ENCODE measurements at places on chromosomes 2 and 18.

DNA sequence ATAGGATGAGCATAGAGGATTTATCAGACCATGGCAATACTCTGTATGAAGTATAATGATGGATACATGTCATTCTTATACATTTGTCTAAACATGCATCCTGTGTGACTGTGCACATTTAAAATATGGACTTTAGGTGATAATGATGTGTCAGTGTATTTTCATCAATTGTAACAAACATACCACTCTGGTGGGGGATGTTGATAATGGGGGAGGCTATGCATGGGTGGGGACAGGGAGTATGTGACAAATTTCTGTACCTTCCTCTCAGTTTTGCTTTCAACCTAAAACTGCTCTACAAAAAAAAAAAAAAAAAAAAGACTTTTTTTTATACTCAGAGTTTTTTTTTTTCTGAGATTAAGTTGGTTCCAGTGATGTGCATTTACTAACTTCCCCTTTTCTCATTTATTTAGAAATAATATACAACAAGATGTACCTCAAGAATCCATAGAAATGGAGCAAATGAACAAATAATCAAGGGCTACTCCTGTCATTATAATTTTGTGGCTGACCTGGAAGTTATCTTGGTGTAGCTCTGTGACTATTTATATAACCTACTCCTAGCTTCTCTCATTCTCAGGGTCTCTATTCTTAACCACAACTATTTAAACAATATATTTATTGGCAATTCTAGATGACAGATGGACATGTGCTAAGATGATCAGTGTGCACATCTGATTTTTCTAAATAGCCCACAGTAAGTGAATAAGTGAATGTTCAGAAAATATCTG, 108.9 kb upstream of the ITGA4 start:
- no peak for DNase-seq

DNA sequence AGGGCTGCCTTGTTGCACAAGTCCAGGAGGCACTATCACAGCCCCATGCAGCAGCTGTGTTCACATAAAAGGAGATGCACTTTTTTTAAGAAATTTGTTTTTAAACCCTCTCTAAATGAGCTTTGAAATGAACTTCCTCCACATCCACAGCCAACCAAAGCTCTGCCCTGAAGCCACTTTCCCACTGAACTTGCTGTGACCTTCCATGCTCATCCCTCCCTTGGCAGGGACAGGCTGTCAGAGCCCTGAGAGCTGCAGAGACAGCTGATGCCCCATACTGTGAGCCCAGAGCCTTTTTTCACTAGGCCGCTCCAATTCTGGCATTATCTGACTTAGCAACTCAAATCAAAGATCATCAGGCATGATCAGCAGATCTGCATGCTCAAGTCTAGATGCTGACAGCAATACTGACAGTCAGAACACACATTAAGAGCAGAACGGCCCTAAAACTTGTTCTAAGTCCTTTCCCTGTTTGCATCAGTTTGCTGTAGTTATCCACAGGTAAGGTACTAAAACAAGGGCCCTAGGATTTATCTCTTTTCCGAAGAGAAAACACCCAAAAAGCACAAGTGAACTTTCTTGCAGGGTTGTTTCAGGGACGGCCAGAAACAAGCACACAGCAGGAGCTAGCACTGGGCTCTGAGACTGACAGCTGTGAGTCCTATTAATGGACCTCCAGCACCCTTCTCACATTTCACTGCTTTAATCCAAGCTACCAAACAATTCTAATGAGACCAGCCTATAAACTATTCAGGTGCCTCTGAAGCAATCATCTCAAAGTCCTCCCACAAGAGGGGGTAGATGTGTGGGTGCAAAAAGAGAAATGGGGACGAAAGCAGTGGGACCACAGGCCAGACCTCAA, 34.9 kb downstream of the RNU4ATAC start:
- no peak for DNase-seq

DNA sequence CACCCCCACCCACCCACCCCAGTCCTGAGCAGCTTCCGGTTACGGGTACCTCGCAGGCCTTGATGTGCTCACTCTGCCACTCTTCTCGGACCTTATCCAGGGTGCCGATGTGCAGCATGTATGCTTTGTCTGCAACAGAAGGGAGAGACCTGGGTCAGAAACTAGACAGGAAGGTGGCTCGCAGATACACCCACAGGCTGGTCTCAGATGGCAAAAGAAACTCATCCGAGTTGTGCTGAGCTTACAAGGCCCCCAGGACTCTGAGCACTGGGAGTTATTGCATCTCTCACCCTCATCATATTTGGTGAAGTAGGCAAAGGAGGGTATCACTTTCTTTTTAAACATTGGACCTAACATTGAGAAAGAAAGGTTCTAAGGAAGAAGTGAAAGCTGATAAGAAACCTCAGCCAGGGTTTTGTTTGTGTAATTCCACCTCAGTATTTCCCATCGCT, 30.6 kb upstream of the EPG5 start:
- no peak for DNase-seq

- no peak for DNase-seq
Measured at GRCh38 chr2:176111309-176111663, 4.2 kb downstream of the HOXD11 start.

DNA sequence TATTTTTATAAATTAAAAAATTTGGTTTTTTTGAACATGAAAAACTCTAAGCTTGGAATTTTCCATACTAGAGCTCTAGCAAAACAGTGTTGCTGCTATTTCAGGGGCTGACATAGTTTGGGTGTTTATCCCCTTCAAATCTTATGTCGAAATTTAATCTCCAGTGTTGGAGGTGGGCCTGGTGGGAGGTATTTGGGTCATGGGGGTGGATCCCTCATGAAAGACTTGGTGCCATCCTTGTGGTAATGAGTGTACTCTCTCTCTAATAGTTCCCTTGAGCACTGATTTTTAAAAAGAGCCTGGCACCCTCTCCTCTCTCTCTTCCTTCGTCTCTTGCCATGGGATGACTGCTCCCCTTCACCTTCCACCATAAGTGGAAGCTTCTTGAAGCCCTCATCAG, 244.6 kb upstream of the UBE2E3 start:
- no peak for DNase-seq

- no peak for DNase-seq
Measured at GRCh38 chr2:85309699-85310321, 18.0 kb downstream of the TGOLN2 start.

DNA sequence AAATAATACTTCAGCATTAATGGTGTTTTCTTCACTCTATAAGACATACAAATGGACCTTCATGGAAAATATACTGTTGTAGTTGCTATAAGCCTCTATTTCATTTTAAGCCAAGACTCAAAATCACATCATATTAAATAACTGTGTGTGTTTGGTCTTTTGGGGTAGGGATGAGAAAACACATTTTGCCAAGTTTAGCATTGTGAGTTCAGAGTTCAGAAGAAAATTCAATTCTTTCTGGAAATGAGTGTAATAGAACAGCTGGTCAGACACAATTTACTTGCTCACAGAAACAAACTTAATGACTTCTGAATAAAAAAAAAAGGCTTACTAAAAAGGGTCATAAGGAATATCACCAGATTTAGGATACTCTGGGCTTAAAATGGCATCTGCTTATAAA, 149.5 kb downstream of the LRRTM4 start:
- DNase-seq, result no peak

DNA sequence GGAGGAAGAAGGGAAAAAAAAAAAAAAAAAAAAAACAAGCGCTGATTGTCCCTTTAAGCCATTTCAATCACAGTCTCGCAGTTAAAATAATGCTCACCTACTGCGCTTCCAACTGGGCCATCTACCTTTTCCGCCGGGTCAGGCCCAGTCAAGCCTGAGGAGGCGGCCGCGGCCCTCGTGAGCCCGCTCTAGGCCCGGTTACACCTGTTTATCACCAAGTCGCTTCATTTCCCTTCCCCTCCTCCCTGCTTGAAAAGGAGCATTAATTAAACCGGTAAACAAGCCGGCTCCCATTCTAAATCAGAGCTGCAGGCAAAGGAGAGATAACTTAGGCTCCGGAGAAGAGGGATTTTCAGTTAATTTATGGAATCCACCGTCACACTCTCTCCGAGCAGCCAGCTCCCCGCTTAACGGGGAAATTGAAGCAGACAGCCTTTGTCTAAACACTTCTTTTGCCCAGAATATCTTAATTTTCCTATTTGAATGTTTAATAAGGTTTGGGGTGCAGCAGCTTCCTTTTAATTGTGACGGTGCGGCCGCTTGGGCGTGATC, 140.1 kb upstream of the SIX3 start:
- DNase-seq, result no peak

DNA sequence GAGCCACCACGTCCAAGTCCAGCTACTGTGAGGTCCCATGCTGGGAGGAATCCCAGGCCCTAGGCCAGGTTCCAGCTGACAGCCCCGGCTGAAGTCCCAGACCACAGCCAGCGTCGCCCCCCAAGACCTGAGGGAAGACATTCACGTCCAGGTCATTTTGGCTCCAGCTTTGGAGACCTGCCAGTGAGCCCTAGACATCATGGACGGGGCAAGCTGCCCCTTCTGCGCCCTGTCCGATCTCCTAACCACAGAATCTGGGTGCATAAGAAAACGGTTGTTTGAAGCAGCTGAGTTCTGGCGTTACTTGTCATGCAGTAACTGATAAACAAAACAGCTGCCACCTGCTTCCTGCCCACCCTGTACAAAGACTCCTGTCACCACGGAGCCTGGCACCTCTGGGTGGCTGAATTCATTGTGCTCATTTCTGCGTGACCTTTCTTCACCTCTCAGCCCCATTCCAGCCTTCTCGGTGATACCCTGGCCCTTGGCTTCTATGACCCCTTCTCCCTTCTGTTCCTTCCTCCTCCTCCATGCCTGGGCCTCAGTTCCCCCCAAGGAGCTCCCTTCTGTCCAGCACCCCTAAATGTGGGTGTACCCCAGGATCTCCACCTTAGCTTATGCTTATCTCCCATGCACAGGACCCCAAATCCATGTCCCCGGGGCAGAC, 72.6 kb upstream of the SMAD7 start:
- DNase-seq, result no peak

- DNase-seq, result no peak
Measured at GRCh38 chr18:79871481-79872091, 73.8 kb downstream of the KCNG2 start.

- no peak for DNase-seq
Measured at GRCh38 chr2:242019344-242019743, 149.8 kb downstream of the RTP5 start.

GRCh38 chr2:179141206-179141605, 91.3 kb upstream of the CCDC141 start:
- no peak for DNase-seq

DNA sequence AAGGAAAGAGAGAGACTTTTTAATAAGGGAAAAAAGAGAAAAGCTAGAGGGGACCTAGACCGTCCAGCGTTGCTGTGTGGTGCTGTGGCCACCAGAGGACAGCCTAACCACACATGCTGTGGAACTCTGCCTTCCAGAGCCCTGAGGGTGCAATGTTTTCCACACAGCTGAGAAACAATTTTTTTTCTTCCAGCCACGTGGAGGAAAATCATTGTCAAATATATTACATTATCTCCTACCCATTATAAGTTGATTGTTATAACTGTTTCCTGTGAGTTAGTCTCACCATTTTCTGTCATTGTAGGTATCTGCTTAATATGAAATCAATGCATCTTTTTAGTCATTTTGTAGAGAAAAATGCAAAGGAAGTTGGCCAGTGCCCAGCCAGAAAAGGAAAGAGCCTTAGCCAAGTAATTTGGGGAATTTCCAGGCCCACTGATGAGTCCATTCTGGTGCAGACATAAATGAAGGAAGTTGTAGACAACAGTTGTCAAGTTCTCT, 5.9 kb upstream of the MRPL19 start:
- DNase-seq, result peak; percentile 31

GRCh38 chr2:166031054-166031453, 77.5 kb upstream of the TTC21B start:
- DNase-seq, result no peak

DNA sequence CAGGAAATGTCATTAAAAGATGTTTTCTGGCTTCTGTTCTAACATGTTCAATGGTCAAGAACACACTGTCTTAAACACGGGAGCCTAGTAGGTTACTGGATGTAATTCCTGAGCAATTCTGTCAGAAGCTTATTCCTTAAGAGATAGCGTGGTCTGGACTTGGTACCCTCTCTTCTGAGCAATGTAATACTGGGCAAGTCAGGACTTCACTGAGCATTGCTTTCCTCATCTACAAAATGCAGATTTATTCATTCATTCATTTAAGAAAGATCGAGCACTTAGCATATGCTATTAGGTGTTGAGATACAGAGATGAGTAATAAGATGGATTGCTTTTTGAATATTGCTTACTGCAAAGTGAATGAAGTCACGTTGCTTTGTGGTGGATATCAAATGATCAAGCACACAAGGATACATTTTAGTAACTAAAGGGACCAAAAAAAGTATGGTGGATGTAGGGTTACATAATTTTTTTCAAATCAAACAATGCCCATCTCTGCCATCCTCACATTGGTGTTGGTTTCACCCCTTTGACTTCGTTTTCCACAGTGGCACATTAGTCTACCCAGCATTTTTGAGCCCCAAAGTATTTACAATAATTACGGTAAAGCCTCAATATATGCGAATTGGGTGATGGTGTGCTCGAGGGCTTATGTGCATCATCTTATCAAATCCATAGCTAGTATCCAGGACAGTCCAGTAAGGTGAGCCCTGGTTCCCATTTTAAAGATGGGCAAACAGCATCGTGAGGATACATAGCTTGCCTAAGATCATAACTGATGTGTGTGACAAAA, 65.3 kb downstream of the ZC3H6 start:
- DNase-seq, result no peak

GRCh38 chr2:16655445-16655837, 10.2 kb downstream of the CYRIA start:
- DNase-seq, result no peak

DNA sequence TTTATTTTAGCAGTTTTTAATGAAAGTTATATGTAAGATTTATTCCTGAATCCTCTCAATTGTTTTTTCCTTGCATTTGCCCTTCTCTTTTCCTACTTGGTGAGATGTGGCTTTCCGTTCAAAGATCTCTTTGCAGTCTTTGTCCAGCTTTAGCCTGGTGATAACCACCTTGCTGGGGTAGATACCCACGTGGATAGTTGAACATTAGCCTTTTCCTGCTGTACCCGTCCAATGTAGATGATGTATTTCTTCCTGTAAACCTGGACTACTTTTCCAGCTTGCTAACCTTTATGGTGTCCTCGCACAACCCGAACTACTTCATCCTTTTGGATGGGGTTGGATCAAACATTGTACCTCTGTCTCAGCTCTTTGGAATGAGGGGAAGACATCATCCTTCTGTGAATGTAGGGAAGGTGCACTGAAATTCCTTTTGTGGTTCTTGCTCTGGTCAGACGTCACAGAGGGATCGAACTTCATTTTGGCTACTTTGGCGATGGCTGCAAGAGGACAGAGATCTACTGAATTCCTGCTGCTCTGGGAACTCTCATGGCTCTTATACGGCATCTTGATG, 293.2 kb upstream of the EPAS1 start:
- no peak for DNase-seq

- no peak for DNase-seq
Measured at GRCh38 chr2:168543037-168543436, 87.0 kb downstream of the CERS6 start.
